ENCODE measurements at places on chromosomes 3 and 15. TPM values are rescaled to one million over a fixed set of nuclear protein-coding genes. Genes with fewer than 3 reads are reported as not detected.

DNA sequence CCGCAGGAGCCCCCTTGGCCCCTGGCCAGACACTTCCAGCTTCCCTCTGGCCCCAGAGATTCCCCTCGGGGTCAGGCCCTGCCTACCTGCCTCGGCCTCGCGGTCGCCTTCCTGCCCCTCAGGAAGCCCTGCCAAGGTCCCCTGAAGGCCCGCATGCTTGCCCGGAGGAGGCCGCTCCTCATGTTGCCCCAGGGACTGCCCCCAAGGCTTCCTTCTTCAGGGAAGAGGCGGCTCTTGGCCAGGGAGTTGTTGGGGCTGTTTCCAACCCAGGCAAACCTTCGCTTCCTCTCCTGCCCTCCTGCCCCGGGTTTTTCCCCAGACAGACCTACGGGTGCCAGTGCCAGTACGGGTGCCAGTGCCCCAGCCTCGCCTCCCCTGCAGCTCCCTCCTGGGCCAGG lies 13.5 kb upstream of the MUC4 start:
- no peak for DNase-seq

DNA sequence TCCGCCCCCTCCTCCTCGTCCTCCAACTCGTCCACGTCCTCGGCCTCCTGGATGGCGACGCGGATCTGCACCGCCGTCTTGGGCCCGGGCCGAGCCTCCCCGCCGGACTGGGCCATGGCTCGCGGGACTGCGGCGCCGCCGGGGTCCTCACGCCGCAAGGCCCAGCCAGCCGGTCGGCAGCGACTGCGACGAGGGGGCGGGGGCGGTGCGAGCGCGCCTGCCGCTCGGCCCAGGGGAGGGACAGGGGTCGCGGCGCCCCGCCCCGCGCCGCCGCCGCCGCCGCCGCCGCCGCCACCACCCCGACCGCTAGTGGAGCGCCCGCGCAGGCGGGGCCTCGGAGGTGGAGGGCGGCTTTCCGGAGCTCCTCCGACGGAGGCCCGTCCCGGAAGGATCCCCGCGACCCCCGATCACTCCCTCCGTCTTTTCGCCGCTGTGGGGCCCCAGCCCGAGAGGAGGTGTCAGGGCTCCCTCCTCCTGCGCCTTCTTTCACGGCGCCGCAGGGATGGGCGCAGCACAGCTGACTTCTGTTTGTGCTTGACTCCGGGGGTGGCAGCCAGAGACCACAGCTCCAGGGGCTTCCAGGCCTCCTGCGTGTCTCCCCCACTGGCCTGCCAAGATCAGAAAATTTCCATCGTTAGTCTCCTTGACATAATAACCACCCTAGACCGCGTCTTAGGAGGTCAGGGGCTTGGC lies at the start of gene LARP6:
TSS of gene LARP6 (minus strand) at position 185 of the 693 bp plus-strand sequence. CDS start at position 116, 69 bp downstream.
- DNase-seq, result peak; percentile 64

Gene DLL4
- 3.6 TPM for total RNA-seq

Gene MRAS
- 22.6 TPM for total RNA-seq

GRCh38 chr3:159857840-159858239 lies 130.8 kb upstream of the IL12A start:
- DNase-seq, result no peak

Gene TIGIT
- 5.5 TPM for total RNA-seq

Gene DUOX1
- total RNA-seq, result 5.8 TPM

DNA sequence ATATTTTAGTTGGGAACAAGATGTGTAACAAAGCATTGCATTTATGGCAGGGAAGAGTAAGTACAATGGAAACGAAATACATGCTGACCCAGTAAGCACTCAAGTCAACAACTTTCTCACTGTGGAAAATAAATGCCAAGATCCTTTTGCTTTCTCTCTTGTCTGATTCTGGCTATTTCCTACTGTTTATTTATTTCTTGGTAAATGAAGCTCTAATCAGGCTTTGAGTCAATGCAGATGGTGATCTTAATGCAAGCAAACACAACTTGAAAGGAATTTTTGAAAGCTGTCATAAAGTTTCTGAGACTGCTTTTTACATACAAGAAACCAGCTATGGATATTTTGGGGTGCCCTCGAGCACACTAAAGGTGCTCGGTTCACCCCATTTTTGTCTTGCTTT lies 624.8 kb downstream of the MAGI1 start:
- no peak for DNase-seq

GRCh38 chr3:116037954-116038911 lies 407.1 kb downstream of the LSAMP start:
- DNase-seq, result no peak

DNA sequence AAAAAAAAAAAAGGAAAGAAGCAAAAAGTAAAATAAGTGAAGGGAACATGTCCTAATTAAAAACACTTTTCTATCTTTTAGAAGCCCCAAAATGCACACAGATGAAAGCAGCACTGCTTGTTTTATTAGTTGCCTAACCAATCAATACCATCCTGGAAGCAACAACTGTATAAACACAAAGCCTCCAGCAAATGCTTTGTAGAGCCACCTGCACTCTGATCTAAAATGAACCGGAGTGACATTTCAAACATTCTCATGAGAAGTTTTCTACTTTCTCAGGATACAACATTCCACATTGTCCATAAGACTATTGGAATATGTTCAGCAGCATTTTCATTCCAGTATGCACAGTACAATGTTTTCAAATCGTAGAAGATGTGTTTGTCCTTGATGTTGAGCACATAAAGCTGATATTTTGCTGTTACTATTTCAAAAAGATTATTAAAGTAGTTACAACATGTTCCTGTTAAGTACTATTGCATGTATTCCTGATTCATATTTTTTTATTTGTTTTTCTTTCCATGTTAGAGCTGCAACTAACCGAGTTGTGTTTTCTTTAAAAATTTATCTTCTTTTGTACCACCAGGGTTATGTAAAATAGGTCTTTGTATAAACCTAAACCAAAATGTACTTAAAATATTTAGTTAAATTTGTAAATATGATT lies 50.3 kb upstream of the PLSCR5 start:
- DNase-seq, result no peak

GRCh38 chr15:97401970-97402369 lies 558.5 kb upstream of the ARRDC4 start:
- DNase-seq, result no peak

Gene HIGD2B
- not detected for total RNA-seq

DNA sequence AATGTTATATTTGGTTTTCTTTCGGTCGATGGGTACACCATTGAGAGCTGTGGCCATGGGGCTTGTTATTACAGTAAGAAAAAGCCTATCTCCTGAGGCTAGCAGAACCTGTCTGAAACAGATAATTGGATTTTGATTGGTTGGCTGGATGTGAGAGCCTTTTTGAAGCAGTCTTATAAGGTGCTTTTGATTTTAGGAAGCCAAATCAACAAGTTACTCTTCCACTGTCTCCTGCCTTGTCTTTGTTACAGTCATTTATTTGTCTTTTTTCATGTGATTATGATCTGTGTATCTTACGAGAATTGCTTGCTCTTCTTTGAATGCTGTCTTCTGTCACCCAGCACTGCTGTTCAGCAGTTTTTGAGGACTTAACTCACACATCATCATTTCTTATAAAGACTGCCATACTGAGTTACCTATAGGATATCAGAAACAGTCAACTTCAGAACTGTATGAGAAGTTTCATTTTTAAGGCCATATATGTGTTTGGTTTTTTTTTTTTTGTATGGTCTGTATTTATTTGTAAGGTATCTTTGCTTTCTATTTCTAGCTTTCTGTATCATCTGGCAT lies 51.1 kb downstream of the MEF2A start:
- DNase-seq, result no peak

DNA sequence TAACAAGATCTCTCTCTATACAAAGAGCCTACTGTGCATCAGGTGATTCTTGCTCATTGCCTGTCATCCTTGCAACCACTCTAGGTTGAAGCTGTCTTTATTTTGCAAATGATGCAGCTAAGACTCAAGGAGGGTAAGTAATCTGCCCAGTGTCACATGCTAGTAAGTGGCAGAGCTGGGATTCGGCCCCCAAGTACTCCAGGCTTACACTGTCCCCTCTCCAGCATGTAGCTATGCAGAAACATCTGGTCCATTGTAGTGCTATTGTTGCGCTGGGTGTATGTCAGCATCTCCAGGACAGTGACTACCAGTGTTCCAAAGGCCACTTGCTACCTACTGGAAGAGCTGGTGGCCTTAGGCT lies 248.9 kb downstream of the SLCO3A1 start:
- DNase-seq, result no peak

Gene PAQR9
- 7.9 TPM for total RNA-seq

DNA sequence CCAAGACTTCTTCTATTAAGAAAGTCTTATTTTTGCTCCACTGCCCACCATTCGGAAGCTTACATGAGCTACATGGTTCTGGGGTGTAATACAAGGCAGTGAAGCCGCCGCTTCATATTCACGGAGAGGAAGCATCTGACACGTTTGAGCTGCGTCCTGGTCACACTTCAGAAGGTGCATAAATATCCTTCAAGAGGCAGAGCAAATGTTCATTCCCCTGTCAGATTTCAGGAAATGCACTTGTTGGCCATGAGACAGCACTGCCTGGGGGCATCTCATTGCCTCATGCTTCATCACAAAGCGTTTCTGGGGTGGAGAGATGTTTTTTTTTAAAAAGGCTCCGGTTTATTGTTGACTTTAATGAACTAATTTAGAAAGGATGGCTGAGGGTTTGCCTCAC lies 119.9 kb downstream of the CADPS start:
- no peak for DNase-seq

GRCh38 chr3:179026636-179027035 lies 45.0 kb downstream of the ZMAT3 start:
- peak; percentile 50 for DNase-seq
